ENCODE measurements at places on chromosomes 12 and 14.

DNA sequence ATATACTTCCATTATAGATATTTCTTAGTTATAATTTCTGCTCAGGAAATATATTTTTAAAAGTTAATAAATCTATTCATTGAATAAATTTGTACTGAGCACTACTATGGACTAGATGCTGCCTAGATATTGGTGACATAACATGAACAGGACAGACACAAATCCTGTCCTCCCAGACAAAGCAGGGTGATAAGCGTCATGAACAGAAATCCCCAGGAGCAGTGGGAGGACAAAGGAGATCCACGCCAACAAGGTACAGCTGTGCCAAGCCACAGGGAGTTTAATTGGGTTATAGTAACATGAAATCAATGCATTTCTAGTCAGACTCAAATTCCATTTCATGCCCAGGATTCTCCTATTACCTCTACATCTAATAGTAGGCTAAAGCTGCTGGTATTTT, 171.8 kb upstream of the CPNE8 start:
- DNase-seq, result no peak

DNA sequence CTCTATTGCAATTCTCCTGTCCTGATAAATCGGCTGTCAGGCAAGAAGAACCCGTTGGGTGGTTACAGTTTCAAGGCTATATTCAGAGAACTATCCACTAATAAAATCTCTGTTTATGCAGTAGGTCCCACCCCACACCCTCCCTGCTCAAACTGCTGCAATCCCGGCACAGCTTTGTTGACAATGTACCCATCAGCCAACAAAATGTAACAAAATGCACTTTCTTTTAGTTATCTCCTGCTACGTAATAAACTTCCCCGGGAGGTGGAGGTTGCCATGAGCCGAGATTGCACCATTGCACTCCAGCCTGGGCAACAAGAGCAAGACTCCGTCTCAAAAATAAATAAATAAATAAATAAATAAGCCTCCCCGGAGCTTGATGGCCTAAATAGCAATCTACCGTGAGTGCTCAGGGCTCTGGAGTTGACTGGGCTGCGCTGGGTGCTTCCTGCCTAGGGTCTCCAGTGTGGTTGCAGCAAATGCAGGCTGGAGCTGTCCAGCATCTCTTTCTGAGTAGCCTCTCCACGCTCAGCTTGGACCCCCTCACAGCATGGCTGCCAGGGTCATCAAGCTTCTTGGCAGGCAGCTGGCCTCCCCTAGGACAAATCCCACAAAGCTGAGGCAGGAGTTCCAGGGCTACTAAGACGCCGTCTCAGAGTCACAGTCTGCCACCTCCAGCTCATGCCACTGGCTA, 43.2 kb upstream of the FBRSL1 start:
- no peak for DNase-seq

DNA sequence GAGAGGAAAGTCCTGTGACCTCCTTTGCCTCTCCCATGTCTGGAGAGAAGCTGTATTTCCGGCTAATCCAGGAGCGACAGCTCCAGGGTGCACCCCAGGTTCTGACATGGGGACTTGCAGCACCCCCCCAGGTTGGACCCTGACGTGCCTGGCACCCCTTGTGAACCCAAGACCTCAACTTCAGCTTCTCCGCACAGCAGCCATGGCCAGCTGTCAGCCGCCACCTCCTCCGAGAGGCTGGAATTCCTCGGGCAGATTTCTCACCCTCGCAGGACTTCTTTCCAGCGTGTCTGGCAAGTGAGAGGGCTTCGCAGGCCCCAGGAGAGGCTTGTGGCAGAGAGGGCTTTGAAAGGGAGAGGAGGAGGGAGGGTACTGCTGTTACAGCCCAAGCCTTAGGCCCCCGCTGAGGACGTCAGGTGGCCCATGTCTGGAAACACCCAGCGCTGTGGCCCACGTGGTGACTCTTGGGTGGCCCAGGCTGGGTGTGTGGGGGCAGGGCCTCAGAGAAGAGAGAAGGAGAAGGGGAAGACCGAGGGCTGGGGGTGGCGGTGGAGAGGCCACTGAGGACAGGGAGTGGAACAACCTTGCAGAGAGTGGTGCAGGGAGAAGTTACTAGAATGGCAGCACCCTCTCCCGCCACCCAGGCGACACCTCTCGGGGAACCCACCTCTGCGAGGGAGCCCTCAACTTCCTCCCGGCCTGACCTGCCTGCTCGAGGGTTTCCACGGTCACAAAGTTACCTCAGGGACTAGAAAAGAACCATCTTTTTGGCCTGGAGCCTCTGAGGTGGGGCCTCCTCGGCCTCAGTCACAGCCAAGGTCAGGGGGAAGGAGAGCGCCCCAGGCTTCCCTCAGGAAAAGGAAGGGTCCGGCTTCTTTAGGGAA, 11.7 kb upstream of the RPS6KL1 start:
- no peak for DNase-seq

DNA sequence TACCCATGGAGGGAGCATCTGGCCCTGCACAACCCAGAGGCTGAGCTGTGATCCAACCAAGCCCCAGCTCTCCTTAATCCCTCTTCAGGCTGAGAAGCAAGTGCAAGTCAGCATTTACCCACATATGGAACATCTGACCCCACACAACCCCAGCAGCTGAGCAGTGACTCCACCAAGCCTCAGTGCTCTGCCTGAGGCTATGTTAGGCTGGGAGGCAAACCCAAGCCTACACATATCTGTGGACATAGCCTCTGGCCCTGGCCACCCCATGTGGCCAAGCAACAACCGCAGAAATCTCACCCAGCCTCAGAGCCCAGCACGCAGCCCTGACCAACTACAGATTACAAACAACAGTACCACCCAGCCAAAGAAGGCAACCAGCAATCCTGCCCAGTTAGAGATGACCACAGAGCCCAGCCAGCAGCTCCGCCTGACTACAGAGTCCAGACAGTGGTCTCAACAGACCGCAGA, 142.8 kb downstream of the NUAK1 start:
- DNase-seq, result no peak

- no peak for DNase-seq
Measured at GRCh38 chr12:101697930-101698799, 725 bp downstream of the CHPT1 start.

GRCh38 chr12:39138268-39138667, 232.9 kb upstream of the CPNE8 start:
- DNase-seq, result no peak

DNA sequence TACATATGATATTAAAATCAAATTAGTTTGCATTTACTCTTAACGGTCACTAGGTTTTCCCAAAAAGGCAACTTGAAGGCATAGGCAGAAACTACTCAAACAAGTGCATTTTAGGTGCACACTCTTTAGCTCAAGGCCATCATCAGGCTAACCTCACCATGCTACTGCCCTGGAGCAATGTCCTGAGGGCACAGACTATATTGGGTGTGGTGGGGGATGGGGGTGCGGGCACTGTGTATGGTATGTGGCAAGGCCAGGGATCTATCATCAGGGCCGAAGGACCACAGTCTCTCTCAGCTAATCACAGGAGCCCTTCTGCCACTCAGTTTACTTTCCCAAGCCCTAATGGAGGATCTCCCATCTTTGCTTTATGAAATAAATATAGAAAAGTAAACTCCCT, 51.9 kb downstream of the SH2B3 start:
- no peak for DNase-seq

DNA sequence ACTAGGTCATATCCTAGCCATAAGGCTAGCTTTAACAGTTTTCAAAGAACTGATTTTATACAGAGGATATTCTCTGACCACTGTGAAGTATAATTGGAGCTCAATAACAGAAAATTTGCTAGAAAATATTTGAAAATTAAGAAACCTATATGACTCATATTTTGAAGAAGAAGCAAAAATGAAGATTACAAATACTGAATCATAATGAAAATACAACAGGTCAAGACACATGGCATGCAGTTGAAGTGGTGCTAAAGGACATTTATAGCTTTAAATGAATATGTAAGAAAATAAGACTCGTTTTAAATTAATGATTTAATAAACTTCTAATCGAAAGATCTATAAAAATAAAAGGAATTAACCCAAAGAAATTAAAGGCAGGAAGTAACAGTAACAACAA, 1234.6 kb downstream of the SLC16A7 start:
- no peak for DNase-seq

DNA sequence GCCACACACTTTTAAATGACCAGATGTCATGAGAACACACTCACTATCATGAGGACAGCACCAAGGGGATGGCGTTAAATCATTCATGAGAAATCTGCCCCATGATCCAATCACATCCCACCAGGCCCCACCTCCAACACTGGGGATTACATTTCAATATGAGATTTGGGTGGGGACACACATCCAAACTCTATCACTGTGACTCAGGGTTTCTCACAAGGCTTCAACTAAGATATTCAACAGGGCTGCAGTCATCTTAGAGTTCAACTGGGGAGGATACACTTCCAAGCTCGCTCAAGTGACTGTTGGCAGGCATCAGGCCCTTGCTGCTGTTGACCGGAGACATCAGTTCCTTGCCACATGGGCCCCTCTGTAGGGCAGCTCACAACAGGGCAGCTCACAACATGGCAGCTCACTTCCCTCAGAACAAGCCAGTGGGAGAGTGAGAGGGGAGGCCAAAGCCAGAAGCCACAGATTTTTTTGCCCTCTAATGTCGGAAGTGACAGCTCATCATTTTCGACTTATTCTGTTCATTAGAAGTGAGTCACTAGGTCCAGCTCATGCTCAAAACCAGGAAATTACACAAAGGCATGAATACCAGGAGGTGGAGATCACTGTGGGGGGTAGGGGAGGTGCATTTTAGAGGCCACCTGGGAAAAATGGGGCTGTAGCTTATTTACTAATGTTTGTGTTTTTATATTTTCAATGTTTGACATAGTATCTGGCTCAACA, 50.8 kb upstream of the PTHLH start:
- no peak for DNase-seq

DNA sequence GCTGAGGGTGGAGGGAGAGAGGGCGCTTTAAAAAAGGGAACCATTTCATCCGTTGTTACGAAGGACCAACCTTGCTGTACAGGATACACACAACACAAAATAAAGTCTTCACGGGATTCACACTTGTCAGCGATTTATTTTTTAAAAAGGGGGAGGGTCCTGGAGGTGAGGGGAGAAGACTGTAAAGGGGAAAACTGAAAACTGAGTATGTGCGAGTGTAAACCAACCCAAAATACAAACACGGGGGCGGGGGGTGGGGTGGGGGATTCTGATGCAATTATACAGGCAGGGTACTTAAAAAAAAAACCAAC, 499 bp upstream of the PRKAG1 start:
- DNase-seq, result no peak

- no peak for DNase-seq
Measured at GRCh38 chr12:32061033-32061432, 45.6 kb upstream of the BICD1 start.

DNA sequence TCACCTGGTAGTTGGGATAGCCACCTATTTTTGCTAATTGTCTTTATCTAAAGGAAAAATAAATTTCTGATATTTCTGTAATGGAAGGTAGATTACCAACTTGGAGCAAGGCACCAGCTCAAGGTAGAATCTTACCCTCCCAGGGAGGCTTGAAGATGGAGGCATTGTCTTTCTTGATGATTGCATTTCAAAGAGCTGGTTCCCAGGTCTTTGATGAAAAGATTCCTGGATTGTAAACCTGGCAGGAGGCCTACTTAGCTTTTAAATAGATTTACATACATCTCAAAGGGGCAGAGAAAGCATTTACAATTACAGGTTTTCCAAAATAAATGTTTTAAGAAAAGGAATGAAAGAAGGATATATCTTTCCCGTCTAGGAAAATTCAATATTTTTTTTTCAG, 729.2 kb downstream of the LRFN5 start:
- DNase-seq, result no peak

DNA sequence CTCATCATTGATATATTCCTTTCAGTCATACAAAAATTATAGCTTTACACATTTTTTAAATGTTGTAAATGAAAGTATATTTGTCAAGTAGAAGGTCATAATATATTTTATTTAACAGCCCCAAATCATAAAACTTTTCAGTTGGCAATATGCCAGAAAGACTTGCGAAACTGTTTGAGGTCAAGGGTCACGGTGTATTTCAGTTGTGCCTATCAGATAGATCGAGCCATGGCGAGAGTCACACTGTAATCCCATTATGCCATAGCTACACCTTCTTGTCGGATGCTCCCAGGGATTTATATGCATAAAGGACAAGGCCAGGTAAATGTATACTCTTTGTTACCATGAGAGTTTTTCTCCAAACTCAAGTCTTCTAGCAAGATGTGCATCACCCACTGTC, 26.7 kb upstream of the G2E3 start:
- no peak for DNase-seq

DNA sequence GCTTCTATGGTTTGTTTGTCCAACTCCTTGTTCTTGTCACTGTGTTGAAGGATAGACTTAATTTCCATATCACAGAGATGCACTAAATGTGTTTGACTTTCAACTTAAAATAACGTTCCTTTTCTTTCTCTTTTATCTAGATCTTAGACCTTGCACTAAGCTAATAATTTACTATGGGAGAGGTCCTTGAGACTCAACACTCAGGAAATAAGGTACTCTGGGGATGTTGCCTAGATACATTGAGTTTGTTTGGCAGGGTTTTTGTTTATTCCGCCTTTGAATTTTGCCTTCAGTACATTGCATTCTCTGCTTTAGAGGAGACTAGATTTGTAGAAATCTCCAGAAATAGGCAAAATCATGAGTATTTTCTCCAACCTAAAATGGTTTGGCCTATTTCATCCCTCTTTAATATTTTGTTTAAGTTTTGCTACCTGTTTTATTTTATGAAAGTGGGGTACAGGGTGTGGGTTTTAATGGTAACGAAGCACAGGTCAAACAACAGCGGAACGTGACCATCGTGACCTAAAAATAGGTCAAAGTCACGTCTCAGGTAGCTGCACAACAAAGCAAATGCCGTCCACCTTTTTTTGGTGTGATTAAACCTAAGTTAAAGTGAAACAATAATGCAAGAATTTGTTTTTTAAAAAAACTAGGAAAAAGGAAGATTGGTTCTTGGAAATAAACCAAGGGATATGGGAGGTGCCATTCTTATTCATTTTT, 115.3 kb upstream of the CPSF6 start:
- no peak for DNase-seq

GRCh38 chr12:77577791-77578190, 252.9 kb upstream of the NAV3 start:
- DNase-seq, result no peak

DNA sequence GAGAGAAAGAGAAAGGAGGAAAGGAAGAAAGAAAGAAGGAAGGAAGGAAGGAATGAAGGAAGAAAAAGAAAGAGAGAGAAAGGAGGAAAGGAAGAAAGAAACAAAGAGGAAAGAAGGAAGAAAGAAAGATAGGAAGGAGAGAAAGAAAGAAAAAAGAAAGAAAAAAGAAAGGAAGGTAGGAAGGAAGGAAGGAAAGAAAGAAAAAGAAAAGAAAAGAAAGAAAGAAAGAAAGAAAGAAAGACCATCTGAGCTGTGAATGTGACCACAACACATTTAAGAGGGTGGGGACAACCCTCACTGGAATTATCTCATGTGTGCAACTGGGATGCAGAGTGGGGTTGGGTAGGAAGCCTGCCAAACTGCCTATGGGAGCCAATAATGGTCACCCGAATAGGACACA, 36.0 kb upstream of the BATF start:
- DNase-seq, result no peak

Measured in stimulated activated CD4-positive, alpha-beta T cell treated with anti-CD3 and anti-CD28 coated beads, Interleukin-4, amount 100 ng/mL, for 4 hours (primary cell).